Stimulated activated CD4-positive, alpha-beta T cell treated with anti-CD3 and anti-CD28 coated beads, Interleukin-1b, Interleukin-23, amount 100 ng/mL, for 4 hours (primary cell): ENCODE measurements at places on chromosomes 7 and 10.

- no peak for DNase-seq
Observed at GRCh38 chr10:84159076-84159685, 14.4 kb upstream of the GPR15LG start.

DNA sequence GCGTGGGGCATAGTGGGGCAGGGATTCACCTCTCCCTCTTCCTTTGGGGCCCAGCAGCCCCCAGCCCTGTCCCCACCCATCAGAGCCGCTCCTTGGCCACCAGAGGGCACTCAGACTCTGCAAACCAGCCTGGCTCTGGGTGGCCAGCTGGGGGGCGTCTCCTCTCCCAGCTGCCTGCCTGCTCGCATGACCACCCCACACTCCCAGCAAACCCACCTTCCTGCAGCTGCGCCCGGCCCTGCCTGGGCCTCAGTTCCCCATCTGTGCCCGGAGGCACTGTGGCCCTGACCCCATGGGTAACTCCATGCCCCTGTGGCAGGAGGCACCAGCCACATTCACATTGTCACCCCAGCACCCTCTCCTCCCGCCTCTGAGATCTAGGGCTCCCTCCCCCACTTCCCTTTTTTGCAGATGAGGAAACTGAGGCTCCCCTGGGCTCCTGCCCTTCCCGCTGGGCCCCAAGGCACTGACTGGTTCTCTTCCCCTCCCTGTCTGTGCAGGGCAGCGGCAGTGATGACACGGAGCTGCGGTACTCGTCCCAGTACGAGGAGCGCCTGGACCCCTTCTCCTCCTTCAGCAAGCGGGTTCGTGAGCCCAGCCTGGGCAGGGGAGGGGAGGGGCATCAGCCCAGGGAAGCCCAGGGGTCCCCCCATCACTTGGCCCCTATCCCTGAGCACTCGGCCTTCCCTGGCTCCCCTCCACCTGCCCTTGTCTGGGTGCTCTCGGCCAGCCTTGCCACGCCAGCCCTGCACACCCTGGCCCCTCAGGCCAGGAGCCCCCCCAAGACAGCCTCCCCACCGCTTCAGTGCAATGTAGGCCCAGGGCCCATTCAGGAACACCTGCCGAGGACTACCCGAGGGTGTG lies 6.9 kb upstream of the SH2B2 start:
- DNase-seq = peak; percentile 35

DNA sequence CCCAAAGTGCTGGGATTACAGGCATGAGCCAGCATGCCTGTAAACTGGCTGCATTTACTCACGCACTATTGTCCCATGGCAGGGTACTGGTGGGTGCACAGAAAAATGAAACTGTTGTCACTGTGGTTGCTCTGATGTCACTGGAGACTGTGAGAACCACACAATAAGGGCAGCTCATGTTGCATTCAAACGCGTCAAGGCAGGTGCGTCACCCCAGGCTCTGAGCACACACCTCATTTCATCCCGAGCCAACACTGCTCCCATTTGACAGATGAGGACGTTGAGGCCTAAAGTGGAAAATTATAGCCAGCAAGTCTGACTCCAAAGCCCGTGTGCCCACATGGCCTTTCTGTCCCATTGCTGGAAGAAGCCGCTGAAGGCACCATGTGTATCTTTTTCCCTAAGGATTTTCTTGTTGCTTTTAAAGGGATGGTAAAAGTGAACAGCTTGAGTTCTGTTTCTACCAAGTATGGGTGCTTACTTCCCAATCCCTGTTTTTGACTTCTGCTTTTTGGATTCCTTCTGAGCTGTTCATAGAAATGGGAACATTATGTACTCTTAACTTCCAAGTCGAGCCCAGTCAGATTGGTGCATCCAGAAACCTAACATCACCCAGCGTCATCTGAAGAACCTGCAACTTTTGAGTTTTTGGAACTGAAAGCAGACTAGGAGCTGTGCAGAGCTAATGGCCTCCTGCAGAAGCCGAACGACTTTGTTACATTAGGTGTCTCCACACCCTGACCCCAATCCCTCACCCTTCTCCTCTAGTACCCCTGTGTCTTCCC lies 60.1 kb upstream of the CARD11 start:
- no peak for DNase-seq

- DNase-seq = no peak
Observed at GRCh38 chr10:69406816-69407580, 9.7 kb downstream of the TACR2 start.

GRCh38 chr10:17609523-17610079 lies 7.6 kb downstream of the HACD1 start:
- DNase-seq = no peak

DNA sequence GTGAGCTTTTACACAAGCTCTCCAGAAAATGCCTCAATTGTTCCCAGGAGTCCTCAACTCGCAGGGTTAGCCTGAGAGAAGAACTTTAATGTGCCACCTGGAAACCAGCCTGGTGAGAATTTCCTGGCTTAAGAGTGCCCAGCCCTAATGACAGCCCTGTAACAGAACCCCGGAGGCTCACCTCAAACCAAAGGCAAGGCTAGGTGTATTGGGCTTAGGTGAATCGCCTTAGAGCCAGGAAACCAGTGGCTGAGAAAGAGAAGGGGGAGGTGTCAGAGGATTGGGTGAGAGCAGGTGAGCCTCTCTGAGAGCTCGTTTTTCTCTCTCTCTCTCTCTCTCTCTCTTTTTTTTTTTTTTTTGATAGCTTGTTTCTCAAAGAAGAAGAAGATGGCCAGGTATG lies 7.3 kb downstream of the OCM2 start:
- DNase-seq = no peak

GRCh38 chr7:146090023-146090645 lies 26.5 kb upstream of the CNTNAP2 start:
- DNase-seq = no peak

DNA sequence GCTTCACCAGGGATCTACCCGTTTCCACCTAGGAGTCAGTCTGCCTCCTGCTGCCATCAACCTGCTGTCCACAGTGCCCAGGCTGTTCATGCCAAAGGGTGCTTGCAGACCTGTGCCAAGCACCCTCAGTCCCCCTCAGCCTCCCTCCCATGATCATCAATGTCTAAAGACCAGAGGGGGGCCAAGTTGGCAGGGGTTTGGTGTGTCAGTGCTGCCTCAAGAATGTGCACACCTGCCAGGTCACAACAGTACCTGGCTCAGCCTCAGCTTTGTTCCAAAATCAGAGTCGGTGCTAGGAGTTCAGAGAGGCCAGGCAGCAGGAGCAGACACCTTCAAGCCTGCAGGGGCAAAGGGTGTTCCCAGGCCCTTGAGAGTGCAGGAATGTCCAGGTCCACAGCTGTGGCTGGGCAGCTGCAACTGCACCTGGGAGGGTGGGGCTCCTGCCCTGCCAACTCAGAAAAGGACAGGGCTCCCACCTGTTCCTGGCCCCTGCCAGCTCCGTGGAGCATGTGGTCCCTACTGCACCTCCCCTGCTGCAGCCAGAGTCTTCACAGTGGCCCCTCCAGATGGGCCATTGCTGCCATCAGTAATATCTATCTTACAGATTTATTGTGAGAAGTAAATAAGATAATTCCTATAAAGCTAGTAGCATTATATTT lies 219.5 kb downstream of the POLR1F start:
- no peak for DNase-seq

DNA sequence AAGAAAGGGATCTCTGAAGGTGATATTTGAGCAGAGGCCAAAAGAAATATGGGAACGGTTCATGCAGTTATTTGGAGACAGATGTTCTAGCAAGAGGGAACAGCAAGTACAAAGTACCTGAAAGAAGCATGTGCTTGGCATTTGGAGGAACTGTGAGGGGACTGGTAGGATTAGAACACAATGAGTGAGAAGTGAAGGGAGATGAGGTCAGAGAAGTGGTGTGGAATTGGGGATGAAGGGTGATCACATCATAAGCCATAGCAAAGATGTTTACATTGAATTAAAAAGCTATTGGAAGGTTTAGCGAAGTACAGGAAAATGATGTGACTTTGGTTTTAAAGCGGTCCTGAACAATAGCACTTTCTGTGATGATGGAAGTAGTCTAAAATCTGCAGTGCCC lies 402.4 kb upstream of the LRGUK start:
- DNase-seq = no peak
